ENCODE measurements at places on chromosomes 7 and 10.
A peak's percentile ranks its signal among the peaks of the same experiment; 100 is the strongest.

DNA sequence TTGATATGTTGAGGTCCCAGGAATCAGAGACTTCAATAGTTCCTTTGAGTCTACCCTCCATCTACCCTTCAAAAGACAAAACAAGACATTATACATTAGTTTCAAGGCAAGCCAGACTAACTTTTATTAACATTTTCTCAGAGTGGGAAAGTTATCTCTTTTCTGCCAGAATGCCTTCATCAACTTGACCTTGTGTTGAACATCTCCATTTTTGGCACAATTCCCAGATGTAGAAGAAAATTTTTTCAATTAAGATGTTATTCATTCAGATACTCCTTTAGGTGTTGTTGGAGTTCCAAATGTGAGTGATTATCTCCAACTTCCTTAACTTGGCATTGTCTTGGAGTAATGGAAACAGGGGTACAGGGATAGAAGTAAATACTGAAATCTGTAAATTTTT, 59.1 kb downstream of the NRF1 start:
- DNase-seq = no peak

DNA sequence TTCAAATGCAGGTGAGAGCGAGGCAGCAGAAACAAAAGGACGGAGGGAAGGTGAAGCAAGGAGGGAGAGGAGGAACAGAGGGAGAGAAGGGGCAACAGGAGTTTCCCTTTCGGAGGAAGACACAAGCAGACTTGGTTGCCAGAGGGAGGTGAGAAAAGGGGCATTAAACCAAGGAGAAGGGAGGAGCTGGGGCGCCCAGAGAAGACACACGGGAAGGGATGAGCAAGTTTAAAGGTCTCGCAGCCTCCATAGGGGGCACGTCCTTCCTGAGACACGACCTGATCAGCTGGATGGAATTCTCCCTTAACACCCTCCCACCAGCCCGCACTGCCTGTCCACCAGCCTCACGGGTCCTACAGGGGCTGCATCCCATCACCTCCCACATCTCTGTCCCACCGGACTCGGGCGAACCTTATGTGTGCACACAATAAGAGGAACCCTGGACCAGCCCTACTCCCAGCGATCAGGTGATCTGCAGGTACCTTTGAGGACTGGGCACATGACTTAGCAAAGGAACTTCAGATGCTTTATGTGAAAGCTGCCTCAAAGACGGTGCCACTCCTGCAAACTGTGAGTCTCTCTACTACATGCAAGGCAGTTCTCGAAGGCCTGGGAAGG, 251.2 kb downstream of the TNS3 start:
- DNase-seq = no peak

- DNase-seq = no peak
Observed at GRCh38 chr7:24143547-24143946, 140.4 kb upstream of the NPY start.

DNA sequence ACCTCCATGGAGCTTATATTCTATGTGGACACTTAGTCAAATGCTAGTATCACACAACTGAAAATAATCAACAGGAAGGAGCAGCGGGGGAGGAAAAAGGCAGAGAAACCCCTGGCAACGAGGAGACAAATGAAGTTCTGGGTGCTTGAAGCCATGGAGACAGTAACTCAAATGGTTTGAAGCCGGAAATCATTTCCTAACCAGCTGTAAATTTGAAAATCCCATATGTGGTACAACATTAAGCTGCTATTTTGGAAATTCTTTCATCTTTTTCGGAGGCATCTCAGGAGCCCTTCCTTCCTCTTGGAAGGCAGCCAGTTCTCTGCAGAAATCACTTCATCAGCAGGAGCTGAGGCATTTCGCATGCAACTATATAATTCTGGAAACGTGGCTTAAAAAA, 91.4 kb downstream of the PPP1R3C start:
- DNase-seq = no peak

DNA sequence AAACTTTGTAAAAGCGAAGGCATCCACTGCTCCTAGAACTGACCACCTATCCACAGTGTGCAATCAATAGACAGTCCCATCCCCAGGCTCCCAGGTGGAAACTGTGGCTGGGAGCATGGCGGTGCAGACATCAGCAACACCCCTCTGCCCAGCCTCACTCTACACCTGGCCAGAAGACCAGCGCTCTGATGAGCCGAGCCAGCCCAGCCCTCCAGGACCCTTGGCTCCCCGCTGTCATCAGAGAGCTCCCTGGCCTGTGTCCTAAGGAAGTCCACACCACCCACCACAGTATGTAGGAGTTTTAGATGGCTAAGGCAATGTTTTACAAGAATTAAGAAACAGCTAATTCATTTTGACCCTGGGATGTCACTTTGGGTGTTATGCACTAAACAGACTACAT, 81.0 kb downstream of the VOPP1 start:
- no peak for DNase-seq

- DNase-seq = no peak
Observed at GRCh38 chr7:87709258-87709657, 81.1 kb downstream of the RUNDC3B start.

DNA sequence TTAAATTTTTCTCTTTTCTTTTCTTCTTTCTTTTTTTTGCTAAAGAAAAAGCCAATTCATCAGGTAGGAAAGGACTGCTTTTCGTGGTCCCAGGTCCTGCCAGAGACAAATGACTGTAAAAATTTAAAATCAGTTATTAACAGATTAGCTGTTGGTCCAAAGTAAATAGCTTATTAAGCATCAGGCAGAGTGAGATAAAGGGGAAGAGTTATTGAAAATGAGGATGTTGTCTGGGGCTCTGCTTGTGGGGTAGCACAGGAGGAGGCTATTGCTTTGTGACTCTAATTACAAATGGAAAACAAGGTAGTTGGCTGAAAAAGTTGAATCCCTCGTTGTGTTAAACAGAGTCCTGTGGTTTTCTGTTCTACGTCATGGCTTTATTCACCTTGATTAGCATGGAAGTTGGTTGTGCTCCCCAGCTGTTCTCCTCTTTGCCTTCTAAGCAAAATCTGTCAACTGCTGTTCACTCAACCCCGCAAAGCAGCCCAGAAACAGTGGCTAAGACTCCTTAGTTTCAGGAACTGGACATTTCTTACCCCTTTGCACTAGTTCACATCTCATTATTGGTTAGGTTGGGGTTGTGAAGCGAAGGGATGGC, 128.9 kb downstream of the SNX10 start:
- DNase-seq = no peak

DNA sequence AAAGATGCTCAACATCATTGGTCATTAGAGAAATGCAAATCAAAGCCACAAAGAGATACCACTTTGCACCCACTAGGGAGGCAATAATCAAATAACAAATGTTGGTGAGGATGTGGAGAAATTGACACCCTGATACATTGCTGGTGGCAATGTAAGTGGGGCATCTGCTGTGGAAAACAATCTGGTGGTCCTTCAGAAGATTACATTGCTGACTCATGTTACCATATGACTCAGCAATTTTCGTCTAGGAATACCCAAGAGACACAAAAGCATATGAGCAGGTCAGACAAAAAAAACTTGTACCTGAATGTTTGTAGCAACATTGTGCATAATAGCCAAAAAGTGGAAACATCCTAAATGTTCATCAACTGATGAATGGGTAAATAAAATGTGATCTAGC, 4.9 kb upstream of the CLDN3 start:
- peak; percentile 84 for DNase-seq

DNA sequence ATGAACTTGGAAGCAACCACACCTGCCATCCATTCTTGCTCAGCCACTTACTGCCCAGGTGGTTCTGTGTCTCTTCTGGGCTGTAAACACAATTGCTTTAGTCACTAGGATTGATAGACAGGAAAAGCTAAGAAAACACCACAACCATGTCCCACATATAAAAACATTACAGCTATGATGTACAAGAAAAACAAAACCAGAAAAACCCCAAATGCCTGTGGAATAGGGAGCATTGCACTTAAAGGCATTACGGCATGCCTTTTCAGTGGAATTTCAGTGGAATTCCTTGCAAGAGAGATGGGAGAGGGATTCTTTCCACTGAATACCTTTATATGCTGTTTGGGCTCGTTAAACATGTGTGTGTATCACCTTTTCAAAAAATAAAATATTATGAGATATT, 44.2 kb upstream of the GPR26 start:
- no peak for DNase-seq

GRCh38 chr10:2463316-2463715, 604.0 kb upstream of the PFKP start:
- no peak for DNase-seq

GRCh38 chr10:89888321-89889070, 187.1 kb downstream of the KIF20B start:
- DNase-seq = no peak

- DNase-seq = no peak
Observed at GRCh38 chr7:91630581-91631380, 249.7 kb downstream of the MTERF1 start.

GRCh38 chr10:123559066-123559822, 106.9 kb upstream of the GPR26 start:
- peak; percentile 17 for DNase-seq

- DNase-seq = no peak
Observed at GRCh38 chr7:76231583-76231982, 29.9 kb downstream of the SRRM3 start.

- DNase-seq = no peak
Observed at GRCh38 chr10:128384831-128385230, 258.6 kb upstream of the MKI67 start.

GRCh38 chr10:119398996-119399395, 143.5 kb downstream of the RGS10 start:
- no peak for DNase-seq

GRCh38 chr7:138919216-138919615, 62.0 kb downstream of the KIAA1549 start:
- DNase-seq = no peak

GRCh38 chr10:129131457-129132132, 335.4 kb upstream of the MGMT start:
- DNase-seq = no peak

GRCh38 chr7:130945411-130945811, 211.4 kb upstream of the KLF14 start:
- no peak for DNase-seq

GRCh38 chr7:130893441-130893894, 159.5 kb upstream of the KLF14 start:
- no peak for DNase-seq

DNA sequence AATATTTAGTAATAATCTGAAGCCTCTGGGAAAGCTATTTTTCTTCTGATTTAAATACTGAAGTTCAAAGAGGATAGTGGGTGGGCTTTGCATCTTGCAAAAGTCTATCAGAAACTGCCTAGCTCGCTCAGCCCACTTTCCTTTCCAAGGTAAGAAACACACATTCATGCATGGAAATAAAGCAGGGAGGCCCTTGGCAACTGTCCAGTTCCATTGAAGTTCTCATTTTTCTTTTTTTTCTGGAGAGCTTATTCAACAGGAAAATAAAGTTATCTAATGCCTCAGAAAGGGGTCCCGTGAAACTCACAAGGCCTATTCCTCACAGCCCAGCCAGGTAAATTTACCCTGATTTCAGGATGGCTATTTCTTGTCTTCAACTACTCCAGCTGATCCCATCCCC, 654.9 kb downstream of the KCNMA1 start:
- DNase-seq = no peak

GRCh38 chr7:28296571-28297483, 115.5 kb upstream of the CREB5 start:
- DNase-seq = no peak

- DNase-seq = peak; percentile 79
Observed at GRCh38 chr7:36360244-36360643, 29.4 kb upstream of the ANLN start.

- DNase-seq = no peak
Observed at GRCh38 chr10:34589275-34589674, 225.8 kb downstream of the PARD3 start.

- no peak for DNase-seq
Observed at GRCh38 chr7:155120460-155120859, 50.3 kb downstream of the HTR5A start.

DNA sequence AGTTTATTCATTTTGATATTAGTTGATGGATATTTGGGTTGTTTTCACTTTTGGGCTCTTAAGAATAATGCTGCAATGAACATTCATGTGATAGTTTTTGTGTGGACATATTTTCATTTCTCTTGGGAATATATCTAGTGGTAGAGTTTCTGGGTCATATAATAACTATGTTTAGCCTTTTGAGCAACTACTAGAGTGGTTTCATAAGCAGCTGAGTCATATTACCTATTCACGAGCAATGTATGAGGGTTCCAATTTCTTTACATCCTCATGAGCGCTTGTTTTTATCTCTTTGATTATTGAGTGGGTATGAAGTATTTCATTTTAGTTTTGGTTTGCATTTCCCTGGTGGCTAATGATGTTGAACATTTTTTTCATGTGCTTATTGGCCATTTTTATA, 182.6 kb downstream of the PON1 start:
- DNase-seq = no peak

- DNase-seq = peak; percentile 47
Observed at GRCh38 chr7:18345641-18346234, 149.8 kb upstream of the HDAC9 start.

DNA sequence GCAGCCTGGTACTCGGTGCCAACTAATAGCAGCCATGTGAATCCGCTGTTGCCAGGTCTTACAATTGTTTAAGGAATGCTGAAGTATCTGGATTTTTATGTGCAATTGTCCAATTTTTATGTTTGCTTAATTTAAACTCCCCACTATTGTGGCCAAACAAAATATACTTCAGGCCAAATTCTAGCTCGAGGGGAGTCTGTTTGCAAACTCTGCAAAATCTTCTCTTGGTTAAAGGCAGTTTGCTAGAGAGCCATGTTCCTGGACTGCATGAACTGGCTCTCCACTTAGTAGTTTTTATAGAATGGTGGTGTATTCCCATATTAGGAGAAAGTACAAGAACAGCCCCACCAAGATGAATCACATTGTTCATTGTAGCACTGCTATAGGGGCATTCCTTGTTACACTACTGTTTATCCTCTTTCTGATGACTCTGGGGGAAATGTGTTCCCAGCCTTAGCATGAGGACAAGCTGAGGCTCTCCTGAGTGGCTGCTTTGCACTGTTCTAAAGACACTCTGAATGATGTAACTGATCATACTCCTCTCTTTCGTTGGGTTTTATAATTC, 178.0 kb upstream of the GLI3 start:
- DNase-seq = no peak

GRCh38 chr7:26292768-26293560, 1.3 kb downstream of the SNX10 start:
- DNase-seq = no peak

GRCh38 chr7:738723-739454, 11.8 kb upstream of the PRKAR1B start:
- DNase-seq = no peak

DNA sequence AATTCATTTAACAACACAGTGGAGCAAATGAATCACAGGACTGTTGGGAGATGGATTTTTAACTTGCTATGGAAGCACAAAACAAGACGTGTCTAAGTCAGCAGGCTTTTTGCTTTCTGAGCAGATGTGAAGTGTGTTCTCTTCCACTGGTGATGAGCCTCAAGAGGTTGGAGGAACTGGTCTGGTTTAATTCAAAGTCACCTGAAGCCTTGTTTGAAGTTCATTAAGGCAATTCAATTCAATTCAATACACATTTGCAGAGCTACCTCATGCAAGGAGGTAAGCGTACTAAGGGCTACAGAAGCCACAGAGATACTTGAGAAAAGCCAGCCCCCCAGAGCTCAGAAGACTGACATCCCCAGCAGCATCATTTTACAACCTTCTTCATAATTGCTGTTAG, 68.4 kb upstream of the PALS2 start:
- DNase-seq = no peak
